Nephron progenitor cell (in vitro differentiated cells): ENCODE measurements at places on chromosomes 16 and 17.

DNA sequence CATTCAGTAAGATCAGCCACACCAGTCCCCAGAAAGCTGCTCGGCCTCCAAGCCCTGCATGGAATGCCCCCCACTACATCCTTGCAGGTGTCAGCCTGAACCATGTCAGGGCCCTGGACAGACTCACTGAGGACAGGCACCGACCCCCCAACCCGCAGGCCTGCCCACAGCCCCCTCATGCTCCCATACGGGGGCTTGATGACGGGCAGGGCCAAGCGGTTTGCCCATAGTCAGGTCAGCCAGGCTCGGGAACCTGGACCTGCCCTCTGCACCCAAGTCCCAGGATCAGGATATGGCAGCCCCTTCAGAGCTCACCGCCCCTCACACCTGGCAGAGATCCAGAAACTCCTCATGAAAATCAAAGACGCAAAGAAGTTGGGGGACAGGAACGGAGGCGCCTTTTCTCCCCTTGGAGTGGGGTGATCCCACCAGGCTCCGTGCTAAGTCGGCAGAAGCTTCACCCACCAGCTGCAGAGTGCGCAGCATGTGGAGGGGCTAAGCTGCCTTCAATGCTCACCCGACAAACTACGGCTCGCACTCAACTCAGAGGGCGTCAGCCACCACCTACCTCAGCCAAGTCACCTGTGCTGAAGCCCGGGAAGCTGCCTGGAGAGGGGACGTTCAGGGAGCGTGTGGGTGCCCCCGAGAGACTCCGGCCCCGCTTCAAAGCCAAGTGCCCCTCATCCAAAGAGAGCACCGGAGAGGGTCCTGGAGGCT is 26.5 kb downstream of the GNPTG start:
- H3K4me3 ChIP-seq, result peak overlapping the region; percentile 78
- H3K27ac ChIP-seq, result no peak overlapping the region
- peaks cover 18% of the 10 kb centered on the region for H3K4me1 ChIP-seq
- peaks cover 20% of the 10 kb centered on the region for H3K27me3 ChIP-seq
- no peak for DNase-seq

- no peak overlapping the region for H3K4me3 ChIP-seq
- H3K36me3 ChIP-seq, result no peaks in the 10 kb centered on the region
- no peak for DNase-seq
- no peak overlapping the region for H3K27ac ChIP-seq
- H3K4me1 ChIP-seq, result peaks cover 40% of the 10 kb centered on the region
- peaks cover 15% of the 10 kb centered on the region for H3K27me3 ChIP-seq
Measured at GRCh38 chr17:64162554-64162953, 32.6 kb upstream of the ERN1 start.

DNA sequence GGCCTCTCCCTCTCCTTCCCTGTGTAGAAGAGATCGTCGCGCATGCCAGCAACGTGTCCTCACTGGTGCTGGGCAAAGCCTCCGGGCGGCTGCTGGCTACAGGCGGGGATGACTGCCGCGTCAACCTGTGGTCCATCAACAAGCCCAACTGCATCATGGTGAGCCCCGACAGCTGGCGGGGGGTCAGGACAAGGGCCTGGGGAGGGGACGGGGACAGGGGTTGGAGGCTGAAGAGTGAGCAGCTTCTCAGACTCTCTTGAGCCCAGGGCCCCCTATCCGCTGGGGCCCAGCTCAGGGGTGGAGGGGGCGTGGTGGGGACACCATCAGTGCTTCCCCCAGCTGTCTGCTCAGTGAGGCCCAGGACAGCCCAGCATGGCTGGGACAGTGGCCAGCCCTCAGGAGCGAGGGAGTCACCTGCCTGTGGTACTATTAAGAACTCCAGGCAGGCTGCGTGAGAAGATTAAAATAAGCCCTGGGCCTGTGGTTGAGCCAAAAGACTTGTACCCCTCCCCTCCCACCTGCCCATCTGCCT is 6.2 kb downstream of the KATNB1 start:
- no peak for DNase-seq
- no peak overlapping the region for H3K4me3 ChIP-seq
- peaks cover 17% of the 10 kb centered on the region for H3K4me1 ChIP-seq
- H3K27me3 ChIP-seq, result no peaks in the 10 kb centered on the region
- peaks cover 17% of the 10 kb centered on the region for H3K36me3 ChIP-seq
- H3K27ac ChIP-seq, result peak overlapping the region; percentile 79

DNA sequence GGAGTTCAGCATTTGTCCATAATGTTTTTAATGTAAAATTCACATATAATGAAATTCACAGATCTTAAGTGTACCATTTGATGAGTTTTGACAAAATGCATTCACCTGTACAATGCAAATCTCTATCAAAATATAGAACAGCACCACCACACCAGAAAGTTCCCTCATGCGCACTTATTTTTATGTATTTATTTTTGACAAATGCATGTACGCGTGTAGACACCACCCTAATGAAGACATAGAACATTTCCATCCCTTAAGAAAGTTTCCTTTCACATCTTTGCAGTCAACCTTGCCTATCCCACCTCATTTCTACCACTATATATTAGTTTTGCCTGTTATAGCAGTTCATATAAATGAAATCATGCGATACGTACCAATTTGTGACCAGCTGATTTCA is 15.6 kb upstream of the IL4R start:
- H3K36me3 ChIP-seq, result no peaks in the 10 kb centered on the region
- no peak for DNase-seq
- no peak overlapping the region for H3K4me3 ChIP-seq
- peaks cover 12% of the 10 kb centered on the region for H3K27me3 ChIP-seq
- no peaks in the 10 kb centered on the region for H3K4me1 ChIP-seq
- H3K27ac ChIP-seq, result no peak overlapping the region

- no peak for DNase-seq
- peaks cover 34% of the 10 kb centered on the region for H3K4me1 ChIP-seq
- H3K27ac ChIP-seq, result peak overlapping the region; percentile 14
- no peaks in the 10 kb centered on the region for H3K27me3 ChIP-seq
Measured at GRCh38 chr17:82611140-82612058, 36.8 kb downstream of the WDR45B start.

DNA sequence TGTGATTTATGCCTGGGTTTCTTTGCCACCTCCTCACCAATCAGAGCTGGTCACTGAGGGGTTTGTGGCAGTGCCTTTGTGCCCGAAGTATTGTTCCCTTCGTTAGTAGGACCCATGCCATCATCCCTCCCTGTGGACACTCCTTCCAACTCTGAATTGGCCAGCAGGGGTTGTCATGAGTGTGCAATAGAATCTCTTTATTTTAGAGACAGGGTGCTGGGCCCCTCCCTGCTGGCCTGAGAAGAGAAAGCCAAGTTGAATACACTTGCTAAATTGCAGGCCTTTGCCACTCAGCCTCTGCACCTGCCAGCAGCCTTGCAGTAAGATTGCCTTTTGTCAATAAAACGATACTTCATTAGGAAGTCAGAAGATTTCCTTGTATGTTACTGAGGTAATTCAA is 40.7 kb upstream of the SLC12A3 start:
- DNase-seq, result no peak
- H3K36me3 ChIP-seq, result peaks cover 43% of the 10 kb centered on the region
- H3K27ac ChIP-seq, result peak overlapping the region; percentile 85

- DNase-seq, result no peak
- H3K4me1 ChIP-seq, result peaks cover 24% of the 10 kb centered on the region
- peaks cover 5% of the 10 kb centered on the region for H3K27me3 ChIP-seq
- H3K36me3 ChIP-seq, result peaks cover 28% of the 10 kb centered on the region
Measured at GRCh38 chr17:78839762-78840529, 668 bp downstream of the USP36 start.

DNA sequence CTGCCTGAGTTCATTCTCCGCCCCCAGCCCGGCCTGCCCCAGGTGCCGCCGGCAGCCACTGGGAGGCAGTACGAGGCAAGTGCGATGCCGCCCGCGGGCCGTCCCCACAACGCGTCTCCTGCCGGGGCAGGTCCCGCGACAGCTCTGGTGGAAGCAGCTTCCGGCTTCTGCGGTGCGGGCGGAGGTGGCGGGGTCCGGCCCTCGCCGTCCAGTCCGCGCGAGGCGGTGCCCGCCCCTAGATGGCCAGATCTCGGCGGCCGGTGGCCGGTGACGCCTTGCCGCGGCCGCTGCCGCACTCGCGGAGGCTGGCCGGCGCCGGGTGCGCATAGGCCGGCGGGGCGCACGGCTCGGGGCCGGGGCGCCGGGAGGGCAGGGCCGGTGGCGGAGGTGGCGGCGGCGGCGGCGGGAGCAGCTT is 1.8 kb downstream of the GJD3 start:
- DNase-seq, result peak; percentile 84
- H3K4me1 ChIP-seq, result peaks cover 25% of the 10 kb centered on the region
- peaks cover 50% of the 10 kb centered on the region for H3K27me3 ChIP-seq
- no peaks in the 10 kb centered on the region for H3K36me3 ChIP-seq
- H3K4me3 ChIP-seq, result peak overlapping the region; percentile 68

DNA sequence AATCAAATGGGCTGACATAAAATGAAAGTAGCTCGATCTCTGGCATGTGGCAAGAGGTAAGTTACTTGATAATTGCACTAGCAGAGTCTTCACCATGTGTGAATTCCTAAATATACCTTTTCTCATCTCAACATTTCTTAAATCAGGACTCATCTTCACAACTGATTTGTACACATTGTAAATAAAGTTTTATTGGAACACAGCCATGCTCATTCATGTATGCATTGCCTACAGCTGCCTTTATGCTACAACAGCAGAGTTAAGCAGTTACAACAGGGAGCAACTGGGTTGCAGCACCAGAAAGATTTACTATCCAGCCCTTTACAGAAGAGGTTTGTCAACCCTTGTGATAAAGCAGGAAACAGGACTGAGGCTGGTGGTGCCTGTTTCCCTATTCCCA is 48.1 kb downstream of the ARHGAP17 start:
- no peaks in the 10 kb centered on the region for H3K27me3 ChIP-seq
- H3K36me3 ChIP-seq, result peaks cover 82% of the 10 kb centered on the region
- DNase-seq, result no peak
- no peak overlapping the region for H3K27ac ChIP-seq

DNA sequence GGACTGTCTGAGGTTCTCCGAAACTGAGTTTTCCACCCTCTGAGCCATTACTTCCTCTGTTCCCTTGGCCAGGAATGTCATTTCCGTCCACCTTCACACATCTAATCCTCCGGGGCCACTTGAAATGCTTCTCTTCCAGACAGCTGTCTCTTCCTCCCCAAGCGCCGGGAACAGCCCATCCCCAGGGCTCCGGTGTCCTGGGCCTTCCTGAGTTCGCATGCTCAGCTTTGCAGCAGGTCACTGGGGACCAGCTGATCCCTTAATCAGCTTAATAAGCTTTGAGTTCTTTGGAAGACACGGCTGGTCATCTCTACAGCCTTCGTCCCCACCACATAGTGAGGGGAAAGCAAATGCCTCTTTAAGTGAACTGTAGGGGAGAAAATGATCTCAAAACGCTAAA is 123.4 kb downstream of the DYNLRB2 start:
- DNase-seq, result no peak
- no peak overlapping the region for H3K4me3 ChIP-seq
- H3K4me1 ChIP-seq, result peaks cover 13% of the 10 kb centered on the region
- no peak overlapping the region for H3K27ac ChIP-seq

DNA sequence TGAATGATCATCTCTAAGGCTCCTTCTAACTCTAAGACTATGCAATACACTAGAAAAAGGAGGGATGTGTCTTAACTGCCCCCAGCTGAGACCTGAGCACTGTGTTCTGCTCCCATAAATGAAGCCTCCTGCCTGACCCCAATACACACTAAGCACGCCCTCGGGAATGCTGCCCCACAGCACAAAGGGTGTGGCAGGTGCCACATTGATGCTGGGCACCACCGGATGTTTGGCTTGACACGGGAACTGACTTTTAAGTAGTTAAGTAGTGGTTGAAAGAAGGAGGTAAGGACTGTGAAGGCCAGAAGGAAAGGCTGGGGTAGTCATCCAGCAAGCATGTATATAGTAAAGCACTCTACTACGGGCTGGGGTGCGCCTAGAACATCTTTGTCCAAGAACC is 4.0 kb downstream of the GSDMA start:
- H3K4me1 ChIP-seq, result peaks cover 13% of the 10 kb centered on the region
- H3K4me3 ChIP-seq, result no peak overlapping the region
- DNase-seq, result no peak
- peaks cover 51% of the 10 kb centered on the region for H3K27me3 ChIP-seq
- H3K36me3 ChIP-seq, result no peaks in the 10 kb centered on the region

DNA sequence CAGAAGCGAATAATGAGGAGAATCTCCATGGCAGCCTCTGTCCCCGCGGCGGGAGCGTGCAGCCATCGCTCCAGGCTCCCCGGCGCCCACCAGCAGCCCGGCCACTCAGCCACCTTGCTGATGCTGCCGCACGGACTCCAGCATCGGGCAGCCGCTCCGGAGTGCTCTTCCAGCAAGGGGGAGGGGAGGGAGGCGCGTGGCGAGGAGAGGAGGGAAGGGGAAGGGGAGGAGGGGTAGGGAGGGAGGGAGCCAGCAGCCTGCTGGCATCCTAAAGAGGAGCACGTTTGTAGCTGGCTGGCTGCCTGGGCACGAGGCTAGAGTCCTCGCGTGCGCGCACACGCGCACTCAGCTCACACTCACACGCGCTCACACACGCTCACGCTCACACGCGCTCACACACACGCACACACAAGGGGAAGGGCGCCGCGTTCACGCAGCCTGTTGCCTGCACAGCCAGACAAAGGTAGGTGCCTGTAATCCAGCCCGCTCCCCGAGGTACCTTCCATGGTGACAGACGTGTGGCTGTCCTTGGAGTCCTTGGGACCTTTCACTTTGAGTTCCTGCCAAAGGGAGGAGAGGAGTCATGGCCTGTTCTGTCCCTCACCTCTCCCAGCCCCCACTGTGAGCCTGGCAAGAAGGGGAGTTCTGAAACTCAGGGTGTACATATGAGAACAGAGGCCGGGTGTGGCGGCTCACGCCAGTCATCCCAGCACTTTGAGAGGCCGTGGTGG is 82.1 kb downstream of the TIMM22 start:
- H3K27me3 ChIP-seq, result peaks cover 16% of the 10 kb centered on the region
- peak overlapping the region; percentile 74 for H3K4me3 ChIP-seq

GRCh38 chr16:87192452-87193073 is 124.6 kb downstream of the C16orf95 start:
- H3K4me1 ChIP-seq, result peaks cover 33% of the 10 kb centered on the region
- H3K27ac ChIP-seq, result peak overlapping the region; percentile 73
- no peak overlapping the region for H3K4me3 ChIP-seq
- no peaks in the 10 kb centered on the region for H3K36me3 ChIP-seq

- H3K27me3 ChIP-seq, result no peaks in the 10 kb centered on the region
- peaks cover 20% of the 10 kb centered on the region for H3K36me3 ChIP-seq
- H3K27ac ChIP-seq, result peak overlapping the region; percentile 51
- no peaks in the 10 kb centered on the region for H3K4me1 ChIP-seq
- no peak overlapping the region for H3K4me3 ChIP-seq
Measured at GRCh38 chr17:50379351-50380132, 6.5 kb downstream of the EME1 start.

DNA sequence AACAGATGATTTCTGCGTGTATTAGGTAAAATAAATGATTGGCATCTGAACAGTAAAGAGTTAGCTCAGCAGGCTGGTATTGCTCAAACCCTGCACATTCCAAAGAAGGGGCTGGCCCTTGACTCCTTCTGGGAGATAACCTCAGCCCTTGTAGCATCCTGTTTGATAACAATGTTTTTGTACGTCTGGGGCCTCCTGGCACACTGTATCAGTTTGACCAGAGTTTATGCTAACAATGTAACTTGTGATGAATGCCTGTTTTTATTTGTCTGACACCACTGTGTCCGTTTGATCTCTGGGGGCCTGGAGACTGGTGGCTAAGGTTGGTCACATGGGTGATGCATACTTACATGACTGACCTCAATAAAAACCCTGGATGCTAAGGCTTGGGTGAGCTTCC is 43.8 kb upstream of the NDRG4 start:
- DNase-seq, result no peak
- H3K27me3 ChIP-seq, result peaks cover 51% of the 10 kb centered on the region
- no peaks in the 10 kb centered on the region for H3K36me3 ChIP-seq
- H3K27ac ChIP-seq, result no peak overlapping the region
- no peak overlapping the region for H3K4me3 ChIP-seq
- H3K4me1 ChIP-seq, result peaks cover 18% of the 10 kb centered on the region
